Stimulated activated naive CD8-positive, alpha-beta T cell treated with anti-CD3 and anti-CD28 coated beads, Interleukin-15, Interleukin-2, amounts not matched to agents 100 U/mL and 50 U/mL, for 24 hours (primary cell): ENCODE measurements at places on chromosomes 1 and 21.

- DNase-seq = peak; percentile 65
Measured at GRCh38 chr1:1779691-1780597, 1.7 kb upstream of the NADK start.

GRCh38 chr21:15797577-15798363 lies 68.0 kb downstream of the USP25 start:
- DNase-seq = no peak

- DNase-seq = no peak
Measured at GRCh38 chr1:54516249-54516920, 31.6 kb upstream of the ACOT11 start.

GRCh38 chr1:230270559-230271281 lies 155.4 kb downstream of the PGBD5 start:
- peak; percentile 41 for DNase-seq

GRCh38 chr1:184276416-184276815 lies 110.4 kb upstream of the C1orf21 start:
- no peak for DNase-seq

DNA sequence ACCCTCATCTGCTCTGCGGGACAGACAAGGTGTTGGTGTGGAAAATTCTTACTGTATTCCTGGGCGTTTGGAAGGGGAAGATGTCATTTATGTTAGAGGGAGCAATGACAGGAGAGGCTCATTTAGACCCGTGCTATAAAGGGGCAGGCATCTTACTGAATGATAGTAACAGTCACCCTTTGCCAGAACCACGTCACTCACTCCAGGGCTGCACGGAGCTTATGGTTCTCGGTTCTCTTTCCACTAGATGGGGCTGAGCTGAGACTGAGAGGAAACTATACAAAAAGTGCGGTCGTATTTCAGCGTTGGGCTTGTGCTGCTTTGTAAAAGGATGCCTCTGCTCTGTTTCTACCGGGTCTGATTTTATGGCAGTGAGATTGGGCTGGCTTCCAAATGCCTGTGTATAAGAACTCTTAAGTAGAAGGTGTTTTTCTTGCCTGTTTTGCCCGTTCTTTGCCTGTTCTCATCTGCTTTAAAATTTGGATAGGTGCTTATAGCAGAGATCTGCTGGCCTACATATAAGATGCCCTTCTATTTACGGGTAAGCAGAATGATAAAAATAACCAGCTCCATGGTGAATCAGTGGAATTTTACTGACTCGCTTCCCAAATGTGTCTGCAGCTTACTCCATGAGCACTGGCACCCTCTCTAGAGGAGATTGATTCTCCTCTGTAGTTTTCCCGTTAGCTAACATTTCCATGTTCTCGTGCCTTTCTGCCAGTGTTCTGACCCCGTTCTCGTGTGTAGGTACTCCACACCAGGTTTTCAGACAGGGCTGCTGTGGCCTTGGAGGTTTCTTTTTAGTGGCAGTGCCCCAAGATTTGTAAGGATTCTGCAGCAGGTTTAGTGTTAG lies 55.9 kb downstream of the MRPS6 start:
- DNase-seq = peak; percentile 66

- DNase-seq = peak; percentile 90
Measured at GRCh38 chr1:205335692-205336091, 14.1 kb upstream of the NUAK2 start.

GRCh38 chr1:221157026-221157761 lies 278.0 kb downstream of the HLX start:
- DNase-seq = no peak
